ENCODE measurements at places on chromosomes 13 and 19.

DNA sequence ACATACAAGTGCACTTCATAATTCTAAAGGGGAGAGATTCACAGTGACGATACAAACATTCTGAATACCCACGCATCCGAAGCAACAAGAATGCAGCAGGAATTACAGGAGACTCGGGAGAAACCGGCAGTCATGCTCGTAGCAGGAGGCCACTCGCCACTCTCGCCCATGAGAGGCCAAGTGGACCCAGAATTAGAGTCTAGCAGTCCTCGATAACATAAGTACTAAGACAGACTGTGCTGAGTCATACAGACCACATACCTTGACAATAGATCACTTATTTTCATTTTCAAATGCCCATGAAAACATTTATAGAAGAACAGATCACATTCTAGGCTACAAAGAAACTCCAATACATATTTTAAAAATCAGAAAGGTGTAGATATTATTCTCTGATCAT, 299.1 kb upstream of the TSHZ3 start:
- no peak for DNase-seq

DNA sequence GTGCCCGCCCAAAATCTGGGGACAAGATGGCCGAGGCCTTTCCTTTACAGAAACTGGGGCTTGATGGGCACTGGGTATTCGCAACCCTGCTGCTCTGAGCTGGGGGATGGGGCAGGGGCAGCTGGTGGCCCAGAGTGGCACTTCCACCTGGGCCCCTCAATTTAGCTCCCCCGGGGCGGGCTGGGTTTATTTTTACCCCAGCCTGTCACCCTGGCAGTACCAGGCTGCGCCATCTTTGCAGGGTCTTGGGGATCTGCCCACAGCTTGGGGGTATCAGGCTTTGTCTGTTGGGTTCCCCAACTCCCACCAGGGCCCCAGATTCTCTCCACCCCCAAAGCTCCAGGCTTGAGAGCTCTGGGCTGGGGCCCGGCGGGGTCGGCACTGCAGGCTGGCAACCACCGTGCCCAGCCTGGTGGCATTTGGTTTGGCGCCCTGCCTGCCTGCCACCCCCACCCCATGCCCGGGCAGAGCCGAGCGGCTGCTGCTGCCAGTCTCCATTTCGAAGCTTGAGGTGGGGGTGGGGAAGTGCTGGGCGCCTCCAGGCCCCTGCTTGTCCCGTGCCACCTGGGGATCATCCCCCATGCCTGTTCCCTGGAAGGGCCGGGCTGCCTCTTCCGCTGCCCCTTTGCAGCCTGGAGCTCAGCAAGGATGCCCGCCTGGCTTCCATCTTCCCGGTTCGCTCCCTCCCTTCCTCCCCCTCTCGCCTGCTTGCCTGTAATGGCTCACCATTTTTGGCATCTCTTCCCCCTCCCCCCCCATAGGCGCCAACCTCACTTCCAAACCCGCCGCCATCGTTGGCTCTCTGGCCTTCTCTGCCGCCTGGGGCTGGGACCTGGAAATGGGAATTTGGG, 11.4 kb downstream of the NFIX start:
- DNase-seq: no peak

DNA sequence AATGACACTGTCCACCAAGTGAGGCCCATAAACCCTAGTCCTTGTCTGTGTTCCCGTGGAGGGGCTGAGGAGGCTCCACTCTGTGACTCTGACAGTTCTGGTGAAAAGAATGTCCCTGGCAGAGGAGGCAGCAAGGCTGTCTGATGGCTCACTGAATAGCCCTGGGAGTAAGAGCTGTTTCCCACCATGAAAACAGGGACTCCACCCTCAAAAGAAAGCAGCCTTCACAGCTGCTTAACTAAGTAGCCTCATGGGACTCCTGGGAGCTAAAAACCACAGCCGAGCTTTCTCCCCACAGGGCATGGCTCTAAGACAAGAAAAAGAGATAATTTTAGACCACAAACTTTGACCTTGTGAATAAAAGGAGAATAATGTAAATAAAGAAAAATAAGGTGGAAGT, 135.1 kb upstream of the FRY start:
- no peak for DNase-seq

DNA sequence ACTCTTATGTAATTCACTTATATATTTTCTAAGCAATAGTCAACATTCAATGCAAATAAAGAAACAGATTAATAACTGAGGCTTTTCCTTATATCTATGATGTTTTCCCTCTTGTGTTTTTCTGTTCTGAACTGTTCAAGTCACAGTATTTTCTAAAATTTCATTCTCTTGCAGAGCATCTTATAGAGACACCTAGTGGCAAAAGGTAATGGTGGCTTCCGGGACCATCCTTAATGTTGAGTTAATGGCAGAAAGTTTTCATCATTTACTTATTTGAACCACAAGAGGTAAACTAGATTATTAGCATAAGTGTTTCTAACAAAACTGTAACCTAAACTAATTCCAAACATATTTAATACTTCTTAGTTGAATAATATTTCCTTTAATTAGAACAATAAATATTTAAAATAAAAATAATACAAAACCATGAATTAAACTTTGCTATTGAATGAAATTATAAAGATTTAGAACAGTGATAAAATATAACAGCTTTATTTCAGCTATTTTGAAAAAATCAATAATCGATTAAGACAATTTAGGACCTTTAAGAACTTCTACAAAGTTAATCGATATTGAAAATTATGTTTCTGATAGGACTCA, 1.7 kb upstream of the SLITRK5 start:
- DNase-seq: no peak

DNA sequence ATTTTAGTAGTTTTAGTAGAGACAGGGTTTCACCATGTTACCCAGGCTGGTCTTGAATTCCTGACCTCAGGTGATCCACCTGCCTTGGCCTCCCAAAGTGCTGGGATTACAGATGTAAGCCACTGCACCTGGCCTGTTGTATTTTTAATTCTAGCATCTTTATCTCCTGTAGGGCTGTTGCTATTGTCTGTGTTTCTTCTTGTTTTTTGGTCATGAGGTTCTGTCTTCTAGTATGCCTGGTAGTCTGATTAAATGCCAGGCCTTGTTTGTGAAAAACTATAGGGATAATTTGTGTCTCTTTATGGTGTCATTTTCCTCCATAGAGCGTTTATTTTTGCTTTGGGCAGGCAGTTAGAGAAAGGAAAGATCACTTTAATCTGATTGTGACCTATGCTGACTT, 3.1 kb downstream of the ARHGEF18 start:
- no peak for DNase-seq

DNA sequence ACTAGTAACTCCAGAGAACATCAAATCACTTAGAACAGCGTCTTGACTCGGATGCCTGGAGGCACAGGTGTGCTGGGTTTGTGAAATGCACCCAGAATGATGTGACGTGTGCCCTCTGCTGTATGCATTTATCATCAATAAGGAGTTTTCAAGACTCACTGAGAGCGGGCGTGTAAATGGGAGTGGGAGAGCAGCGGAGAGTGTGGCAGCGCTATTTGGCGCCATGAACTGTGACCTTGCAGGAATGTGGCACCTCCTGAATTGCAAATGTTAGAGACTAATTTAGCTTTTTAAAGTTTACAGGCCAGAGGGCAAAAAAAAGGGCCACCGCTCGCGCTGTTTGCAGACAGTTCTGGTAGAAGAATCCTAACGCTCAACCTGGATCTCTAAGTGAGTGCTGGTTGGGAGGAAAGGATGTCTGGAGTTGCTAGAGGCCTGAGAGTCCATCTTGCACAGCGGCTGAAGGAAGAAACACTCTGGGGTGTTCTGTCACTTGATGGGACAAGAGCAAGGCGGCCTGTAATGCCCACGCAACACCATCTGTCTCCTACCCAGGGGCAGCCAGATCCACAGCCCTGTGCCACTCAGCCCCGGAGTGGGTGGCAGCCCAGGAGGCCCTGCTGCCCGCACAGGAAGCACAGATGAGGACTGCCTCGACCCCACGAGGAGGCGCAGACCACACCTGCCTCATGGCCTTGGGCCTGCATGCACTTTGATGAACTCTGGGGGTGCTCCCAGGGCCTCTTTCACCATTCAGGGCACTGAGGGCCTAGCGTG, 19.7 kb downstream of the RANBP3 start:
- no peak for DNase-seq

DNA sequence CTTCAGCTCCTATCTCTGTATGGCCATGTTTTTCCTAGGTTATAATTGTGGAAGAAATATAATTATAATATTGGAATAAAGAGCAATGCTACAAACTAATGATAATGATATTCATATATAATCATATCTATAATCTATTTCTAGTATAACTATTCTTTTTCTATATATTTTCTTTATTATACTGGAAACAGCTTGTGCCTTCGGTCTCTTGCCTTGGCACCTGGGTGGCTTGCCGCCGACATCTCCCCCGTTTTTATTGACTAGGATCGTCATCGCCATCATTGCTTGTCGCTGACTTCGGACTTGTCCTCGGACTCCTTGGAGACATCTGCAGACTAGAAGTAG, 24.2 kb downstream of the ZNF763 start:
- DNase-seq: no peak

GRCh38 chr13:24050796-24051715, 109.5 kb upstream of the SPATA13 start:
- DNase-seq: no peak

Measured in nucleus accumbens (tissue), 56 donors.